Left lung (tissue), 14 donors: ENCODE measurements at places on chromosomes 1 and 21.

DNA sequence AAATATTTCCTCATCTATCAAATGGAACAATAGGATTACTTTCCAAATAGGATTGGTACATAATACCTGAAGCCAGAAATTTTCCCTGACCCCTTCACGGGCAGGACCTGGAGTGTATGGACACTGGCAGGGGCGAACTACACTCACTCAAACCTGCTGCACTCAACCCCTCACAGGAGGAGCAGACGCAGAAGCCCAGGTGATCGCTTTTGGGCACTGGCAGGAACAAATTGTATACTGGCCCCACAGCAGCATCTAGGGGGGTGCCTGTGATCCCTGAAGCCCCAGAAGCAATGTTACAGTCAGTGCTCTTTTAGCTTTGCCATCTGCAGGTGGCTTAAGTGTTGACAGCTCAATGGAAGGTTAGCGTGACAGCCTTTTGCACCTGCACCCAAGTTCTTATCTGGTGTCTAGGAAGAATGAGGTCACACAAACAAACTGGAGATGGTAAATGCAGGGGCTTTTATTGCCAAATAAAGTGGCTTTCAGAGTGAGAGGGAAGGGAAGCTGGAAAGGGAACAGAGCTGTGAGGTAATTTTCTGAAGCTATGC, 199.2 kb upstream of the NEGR1 start:
- DNase-seq, result peak; percentile 16

GRCh38 chr1:3372317-3372716, 82.1 kb upstream of the ARHGEF16 start:
- no peak for DNase-seq

DNA sequence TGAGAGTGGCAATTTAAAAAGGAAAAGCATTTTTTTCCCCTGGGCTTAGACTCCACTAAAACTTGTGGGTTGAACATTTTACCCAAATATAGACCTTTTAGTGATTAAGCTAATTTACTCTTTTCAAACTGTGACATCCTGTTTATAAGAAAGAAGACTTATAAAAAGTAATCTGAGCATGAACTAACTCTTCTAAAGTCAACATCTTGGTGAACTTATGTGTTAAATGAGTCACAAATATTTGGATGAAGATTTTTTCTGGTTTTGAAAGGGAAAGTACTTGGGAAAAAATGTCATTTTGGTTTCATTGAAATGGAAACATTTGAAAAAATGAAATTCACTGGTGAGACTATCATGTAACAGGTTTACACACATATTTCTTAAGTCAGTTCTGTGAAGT, 109.8 kb downstream of the KCNK2 start:
- DNase-seq, result no peak

- DNase-seq, result no peak
Measured at GRCh38 chr1:188155261-188155660, 1326.5 kb downstream of the PLA2G4A start.

GRCh38 chr1:54391450-54392209, 14.6 kb downstream of the SSBP3 start:
- no peak for DNase-seq

GRCh38 chr1:29563571-29563970, 327.2 kb downstream of the PTPRU start:
- DNase-seq, result no peak

DNA sequence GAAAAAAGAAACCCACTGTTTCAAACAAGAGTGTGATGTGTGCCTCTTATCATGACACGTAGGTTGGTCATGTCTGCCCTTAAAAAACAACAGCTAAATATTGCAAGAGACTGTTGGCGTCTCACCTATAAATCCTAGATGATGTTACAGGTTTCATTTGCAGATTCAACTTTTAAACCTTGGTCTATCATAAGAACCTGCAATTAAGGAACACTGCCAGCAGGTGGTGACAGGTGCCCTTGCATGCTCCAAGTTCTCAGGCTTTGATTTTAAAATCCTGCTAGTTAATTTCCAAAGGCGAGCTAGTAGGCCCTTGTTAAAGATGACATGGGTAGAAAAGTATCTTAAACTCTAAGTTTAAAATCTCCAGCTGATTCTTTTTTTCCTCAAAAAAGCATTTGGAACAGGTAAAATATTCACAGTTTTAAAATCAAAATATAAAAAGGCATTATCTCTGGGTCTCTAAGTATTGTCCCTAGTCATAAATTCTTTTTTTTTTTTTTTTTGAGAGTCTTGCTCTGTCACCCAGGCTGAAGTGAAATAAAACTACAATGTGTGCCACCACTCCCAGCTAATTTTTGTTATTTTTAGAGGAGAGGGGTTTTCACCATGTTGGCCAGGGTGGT, 39.1 kb downstream of the CLSTN1 start:
- no peak for DNase-seq

DNA sequence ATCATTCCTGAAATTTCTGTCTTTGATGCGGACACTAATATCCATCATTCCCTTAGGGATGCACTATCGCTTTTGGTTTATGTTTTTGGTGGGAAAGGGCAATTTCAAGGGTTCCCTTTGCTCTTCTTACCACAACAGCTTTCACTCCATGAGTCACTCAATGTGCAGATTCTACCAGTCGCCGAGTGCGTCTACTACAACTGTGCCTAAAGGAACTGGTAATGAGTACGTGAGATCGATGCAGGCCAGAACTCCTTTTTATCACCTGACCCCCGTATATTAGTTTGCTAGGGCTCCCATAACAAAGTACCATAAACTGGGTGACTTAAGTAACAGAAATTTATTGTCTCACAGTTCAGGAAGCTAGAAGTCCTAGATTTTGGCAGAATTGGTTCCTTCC, 27.5 kb upstream of the TMEM54 start:
- DNase-seq, result no peak
